ENCODE measurements at places on chromosomes 11 and 22.

GRCh38 chr11:119864836-119865235 is 135.8 kb upstream of the NECTIN1 start:
- DNase-seq = no peak

GRCh38 chr22:27718186-27719035 is 83.1 kb downstream of the MN1 start:
- no peak for DNase-seq

DNA sequence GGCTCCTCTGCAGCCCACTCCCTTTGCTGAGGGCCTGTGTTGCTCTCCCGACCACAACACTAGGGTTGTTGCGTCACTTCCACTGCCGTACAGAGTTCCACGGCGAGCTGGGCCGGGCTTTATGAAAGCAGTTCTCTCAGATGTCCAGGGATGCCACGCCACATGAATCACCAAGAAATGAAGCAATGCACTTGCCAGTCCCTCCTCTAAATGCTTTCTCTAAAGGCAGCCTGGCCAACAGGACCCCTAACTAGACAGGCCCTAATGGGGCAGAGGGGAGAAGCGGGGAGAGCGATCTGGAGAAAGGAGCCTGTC is 188.7 kb downstream of the CTTN start:
- no peak for DNase-seq

- DNase-seq = no peak
These were observed 1.2 kb downstream of the YDJC start for GRCh38 chr22:21628386-21629254.

GRCh38 chr11:74009675-74010305 is 905 bp upstream of the UCP3 start:
- no peak for DNase-seq

- peak; percentile 50 for DNase-seq
These were observed 37.2 kb downstream of the RPS6KA4 start for GRCh38 chr11:64396079-64396591.

GRCh38 chr11:2951231-2952110 is 22.3 kb upstream of the PHLDA2 start:
- DNase-seq = no peak

Data from SK-N-DZ (cell line).